ENCODE measurements at places on chromosomes 7 and 10.

- peak; percentile 86 for DNase-seq
Measured at GRCh38 chr10:101602761-101603398, 14.8 kb downstream of the DPCD start.

DNA sequence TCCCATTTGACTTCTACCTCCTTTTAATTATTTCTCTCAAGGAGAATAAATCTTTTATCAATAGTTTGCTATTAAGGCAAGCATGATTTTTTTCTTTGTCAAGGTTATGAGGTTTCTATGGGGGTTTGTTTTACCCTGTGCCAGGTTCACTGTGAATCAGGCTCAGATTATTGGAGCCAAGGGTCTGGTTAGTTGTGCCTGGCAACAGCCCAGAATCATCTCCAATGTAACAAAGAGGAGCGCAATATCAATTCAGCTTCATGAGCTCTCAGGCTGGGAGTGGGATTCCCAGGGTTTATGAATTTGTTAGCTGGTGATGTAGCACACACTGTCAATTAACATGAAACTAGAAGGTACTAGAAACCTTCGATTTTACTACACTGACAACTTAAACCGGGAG, 73.2 kb downstream of the AASS start:
- DNase-seq: no peak

DNA sequence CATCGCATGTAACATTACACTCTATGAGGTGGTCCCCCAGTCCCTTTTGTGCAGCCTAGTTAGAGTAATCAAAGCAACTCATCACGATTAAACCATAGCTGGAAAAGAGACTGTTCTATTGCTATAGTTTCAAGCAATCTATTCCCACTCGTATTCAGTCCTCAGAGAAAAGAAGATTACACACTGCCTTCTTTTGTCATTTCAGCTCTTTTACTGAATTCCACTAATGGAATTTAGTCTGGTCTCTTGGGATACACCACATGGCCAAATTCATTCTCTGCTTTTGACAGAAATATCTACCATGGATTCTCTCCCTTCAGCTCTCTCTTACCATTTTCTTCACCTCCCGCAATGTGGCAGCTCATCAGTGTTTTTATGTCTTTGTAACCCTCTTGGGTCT, 108.9 kb upstream of the HDAC9 start:
- no peak for DNase-seq

GRCh38 chr10:7593063-7593462, 73.7 kb downstream of the ITIH5 start:
- DNase-seq: no peak

- peak; percentile 4 for DNase-seq
Measured at GRCh38 chr7:97731736-97732564, at the start of gene TAC1. TAC1 (plus strand) TSS chr7:97732086; CDS start chr7:97732613, 527 bp downstream.

- no peak for DNase-seq
Measured at GRCh38 chr7:55242613-55243012, 122.5 kb upstream of the LANCL2 start.

DNA sequence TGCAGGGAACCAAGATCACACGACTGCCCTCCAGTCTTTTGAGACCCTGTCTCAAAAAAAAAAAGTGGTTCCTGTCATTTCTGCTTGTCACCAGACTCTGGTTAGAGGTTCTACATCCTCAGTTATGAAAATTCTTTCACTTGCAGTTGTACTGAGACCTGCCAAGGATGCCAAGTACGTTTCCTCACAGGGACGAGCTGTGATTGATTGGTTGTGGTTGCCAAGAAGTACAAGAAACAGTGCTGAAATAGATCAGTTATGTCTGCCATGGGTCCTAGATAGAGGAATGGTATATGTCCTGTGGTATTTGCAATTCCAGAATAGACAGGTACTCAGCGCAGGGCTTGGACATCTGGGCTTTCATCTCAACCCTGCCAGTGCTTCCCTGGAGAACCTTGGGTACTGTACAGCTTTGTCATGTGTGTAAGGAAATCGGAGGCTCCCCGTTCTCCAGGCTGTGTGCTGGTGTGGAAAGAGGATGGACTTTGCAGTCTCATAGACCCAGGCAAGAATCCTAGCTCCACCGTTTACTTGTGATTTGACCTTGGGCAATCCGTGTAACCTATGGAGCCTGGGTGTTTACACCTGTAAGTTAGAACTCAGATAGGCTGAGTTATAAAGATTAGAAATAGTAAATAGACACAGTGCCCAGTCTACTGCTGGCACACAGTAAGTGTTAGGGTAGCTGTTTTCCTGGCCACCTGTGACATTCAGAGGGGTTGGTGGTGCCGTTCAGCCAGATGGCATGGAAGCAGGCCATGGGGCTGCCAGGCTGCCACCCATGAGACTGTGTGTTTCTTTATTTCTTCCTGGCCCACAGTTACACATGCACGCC, 53.0 kb downstream of the COL13A1 start:
- no peak for DNase-seq

DNA sequence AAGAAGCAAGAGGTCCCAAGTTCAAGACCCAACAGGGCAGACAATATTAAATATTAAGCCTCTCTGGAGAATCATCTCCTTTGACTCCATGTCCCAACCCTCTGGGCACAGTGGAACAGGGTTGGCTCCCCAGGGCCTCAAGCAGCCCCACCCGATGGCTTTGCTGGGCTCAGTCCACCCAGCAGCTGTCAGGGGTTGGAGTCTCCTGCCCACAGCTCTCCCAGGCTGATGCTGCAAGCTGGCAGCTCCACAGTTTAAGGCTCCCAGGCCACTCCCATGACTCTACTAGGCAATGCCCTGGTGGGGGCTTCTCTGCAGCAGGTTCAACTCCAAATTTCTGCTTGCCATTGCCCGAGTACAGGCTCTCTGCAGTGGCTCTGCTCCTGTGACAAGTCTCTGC, 55.1 kb downstream of the LARP4B start:
- no peak for DNase-seq

DNA sequence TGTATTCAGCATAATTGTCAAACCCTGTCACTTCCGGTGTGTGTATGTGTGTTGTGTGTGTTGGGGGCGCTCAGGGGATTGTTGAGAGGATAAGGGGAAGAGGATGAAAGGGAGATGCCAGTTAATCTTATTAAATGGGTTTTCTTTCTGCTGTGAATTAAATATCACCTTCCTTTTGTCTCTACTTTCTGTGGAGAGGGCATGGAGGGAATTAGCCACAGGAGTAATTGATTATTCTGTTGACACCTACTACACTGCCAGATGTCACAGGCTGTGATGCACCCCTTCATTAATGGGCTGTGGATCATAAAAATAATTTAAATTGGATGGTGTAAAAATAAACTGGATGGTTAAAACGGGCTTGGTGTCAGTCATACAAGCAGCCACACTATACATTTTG, 311.9 kb downstream of the MDFIC start:
- DNase-seq: no peak

DNA sequence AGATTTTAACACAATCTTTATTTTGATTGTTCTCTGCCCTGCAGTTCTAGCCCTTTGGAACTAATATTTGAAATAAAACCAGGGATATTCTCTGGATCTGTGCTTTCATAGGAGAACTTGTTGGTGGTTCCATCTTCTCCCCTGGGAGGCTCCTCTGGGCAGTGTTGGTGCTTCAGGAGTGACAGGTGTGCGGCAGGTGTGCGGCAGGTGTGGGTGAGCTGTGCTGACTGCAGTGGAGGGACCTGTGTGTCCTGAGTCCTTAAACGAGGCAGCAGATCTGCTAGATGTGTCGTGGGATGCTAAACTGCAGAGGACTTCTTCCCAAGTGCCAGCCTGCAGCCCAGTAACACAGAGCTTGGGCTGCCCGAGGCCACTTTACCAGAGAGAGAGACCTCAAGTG, 98.4 kb downstream of the LYZL1 start:
- DNase-seq: no peak

GRCh38 chr10:16445770-16446469, 9.1 kb downstream of the PTER start:
- no peak for DNase-seq

DNA sequence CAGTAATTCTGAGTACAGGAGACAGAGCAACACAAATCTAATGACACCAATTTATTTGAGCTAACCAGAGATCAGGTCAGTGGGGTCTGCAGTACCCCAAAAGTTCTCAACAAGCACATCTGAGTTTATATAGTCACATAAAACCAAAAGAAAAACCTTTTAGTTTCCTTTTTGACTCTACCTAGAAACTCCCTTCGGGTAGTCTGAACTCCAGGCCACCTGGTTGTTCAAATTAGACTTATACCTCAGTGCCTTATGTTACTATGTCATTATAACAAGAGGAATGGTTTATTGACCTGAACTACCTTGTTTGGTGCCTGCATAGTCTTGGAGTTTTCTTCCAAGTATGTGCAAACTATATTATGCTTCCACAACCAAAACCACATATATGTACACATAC, 14.6 kb downstream of the ZCWPW1 start:
- no peak for DNase-seq

- no peak for DNase-seq
Measured at GRCh38 chr10:97102441-97102840, 83.3 kb downstream of the SLIT1 start.

- no peak for DNase-seq
Measured at GRCh38 chr10:132636358-132636757, 98.8 kb downstream of the INPP5A start.

GRCh38 chr7:28903730-28904577, 54.2 kb downstream of the TRIL start:
- DNase-seq: no peak

DNA sequence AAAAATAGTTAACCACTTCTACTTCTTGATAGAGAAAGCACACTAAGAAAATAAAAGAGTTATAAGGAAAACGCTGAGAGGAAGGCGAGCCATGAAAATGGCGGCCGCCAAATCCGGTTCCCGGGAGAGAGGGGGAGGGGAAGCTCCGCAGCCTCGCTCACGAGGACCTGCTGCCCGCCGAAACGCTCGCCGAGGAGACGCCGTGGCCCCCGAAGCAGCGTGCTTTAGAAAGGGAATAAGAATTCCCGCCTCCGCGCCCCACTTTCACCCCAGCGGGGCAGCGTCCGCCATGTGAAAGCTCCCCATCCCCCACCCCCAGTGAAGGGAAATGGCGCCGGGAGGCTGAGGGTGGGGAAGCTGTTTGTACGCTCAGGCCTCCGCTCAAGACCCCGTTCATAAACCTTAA, 505 bp downstream of the HNRNPA2B1 start:
- peak; percentile 78 for DNase-seq

- no peak for DNase-seq
Measured at GRCh38 chr10:128242641-128243040, 116.4 kb upstream of the MKI67 start.
